ENCODE measurements at places on chromosomes 11 and 22.

DNA sequence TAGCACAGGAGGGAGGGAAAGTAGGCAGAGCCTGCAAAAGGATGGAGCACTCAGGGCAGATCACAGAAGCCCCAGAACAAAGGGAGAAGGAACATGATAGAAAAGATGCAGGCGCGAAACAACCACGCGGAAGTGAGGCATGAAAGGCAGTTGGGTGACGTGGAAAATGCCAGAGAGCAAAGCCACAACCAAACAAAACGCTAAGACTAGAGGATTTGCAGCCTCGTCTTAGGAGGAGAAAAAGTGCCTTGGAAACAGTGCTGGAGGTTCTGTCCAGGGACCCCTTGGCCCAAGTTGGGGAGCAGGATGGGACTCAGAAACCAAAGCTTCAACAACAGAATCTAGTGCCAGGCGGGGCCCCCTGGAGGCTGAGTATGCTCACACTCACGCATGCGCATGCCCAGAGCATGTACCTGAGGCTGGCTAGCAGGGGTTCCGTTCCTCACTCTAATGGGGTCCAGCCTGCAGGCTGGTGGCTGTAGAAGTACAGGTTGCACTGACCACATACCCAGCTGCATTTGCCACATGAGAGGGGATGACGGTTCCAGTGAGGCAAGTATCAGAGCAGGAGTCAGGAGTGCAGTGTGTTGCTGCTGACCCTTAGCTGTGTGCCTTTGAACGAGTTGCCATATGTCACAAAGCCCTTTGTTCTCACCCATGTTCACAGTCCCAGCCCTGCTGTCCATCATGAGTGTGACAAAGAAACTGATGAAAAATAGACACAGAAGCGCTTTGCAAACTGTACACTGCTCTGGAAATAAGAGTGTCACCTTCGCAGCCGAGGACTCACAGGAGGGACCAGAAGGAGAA is 568.6 kb upstream of the CADM1 start:
- no peak for DNase-seq

GRCh38 chr11:125068368-125068767 is 5.3 kb downstream of the SLC37A2 start:
- DNase-seq, result no peak

- peak; percentile 83 for DNase-seq
Observed at GRCh38 chr11:86244063-86244521, 461 bp upstream of the EED start.

GRCh38 chr11:67551127-67551526 is 27.9 kb upstream of the CABP2 start:
- DNase-seq, result no peak

DNA sequence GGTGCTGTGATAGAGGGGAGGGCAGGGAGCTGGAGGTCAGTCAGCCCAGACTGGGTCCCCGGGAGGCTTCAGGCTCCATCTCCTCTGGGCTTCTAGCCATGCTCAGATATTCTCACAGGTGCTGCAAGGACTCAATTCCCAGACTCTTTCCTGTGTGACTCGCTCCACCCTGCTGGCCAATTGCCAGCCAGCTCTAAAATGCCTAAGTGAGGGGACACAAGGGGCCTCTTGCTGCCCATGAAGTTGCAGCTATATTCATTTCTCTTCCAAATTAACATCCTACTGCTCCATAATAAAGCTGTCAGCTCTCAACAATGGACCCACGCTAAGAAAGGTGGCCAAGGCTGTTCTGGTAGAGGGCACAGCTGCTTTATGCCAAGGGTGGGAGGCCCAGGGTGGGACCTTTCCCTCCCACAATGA is 101.5 kb downstream of the PLEKHA7 start:
- DNase-seq, result no peak

DNA sequence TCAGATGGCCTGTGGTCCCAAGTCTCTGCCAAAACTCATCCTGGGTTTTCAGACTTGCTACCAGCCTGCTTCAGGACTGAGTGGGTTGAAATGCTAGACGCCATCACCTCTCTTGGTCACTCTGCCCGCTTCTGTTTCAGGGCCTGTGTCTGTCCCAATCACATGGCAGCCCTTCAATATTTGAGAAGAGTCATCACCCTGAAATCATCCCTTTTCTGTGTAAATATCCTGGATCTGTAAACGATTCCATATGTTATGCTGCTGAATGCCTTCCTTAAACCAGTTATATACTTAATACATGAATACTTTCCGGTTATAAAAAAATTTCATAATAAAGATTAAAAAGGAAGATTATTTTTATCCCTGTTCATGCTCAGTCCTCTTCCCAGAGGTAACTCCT is 39.8 kb upstream of the TLCD5 start:
- DNase-seq, result peak; percentile 47

- peak; percentile 31 for DNase-seq
Observed at GRCh38 chr11:12494699-12495098, 117.3 kb downstream of the PARVA start.

- no peak for DNase-seq
Observed at GRCh38 chr11:74786574-74786973, 37.9 kb downstream of the RNF169 start.

DNA sequence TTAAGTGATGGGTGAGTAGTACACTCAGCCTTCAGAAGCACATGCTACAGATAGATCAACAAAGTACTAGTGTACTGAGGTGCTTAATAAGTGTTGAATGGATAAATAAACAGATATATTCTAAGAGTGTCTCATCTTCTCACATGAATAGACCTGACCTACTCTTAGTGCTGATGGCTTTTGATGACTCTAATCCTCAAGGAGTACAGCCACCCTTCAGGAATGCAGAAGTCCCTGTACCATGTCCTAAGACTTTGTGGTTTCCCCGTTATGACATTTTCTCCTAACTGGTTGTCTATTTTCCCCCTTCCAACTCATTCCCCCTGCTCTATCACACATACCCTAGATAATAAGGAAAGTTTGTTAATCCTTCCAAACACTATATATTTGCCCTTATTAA is 61.6 kb downstream of the C11orf65 start:
- DNase-seq, result no peak

DNA sequence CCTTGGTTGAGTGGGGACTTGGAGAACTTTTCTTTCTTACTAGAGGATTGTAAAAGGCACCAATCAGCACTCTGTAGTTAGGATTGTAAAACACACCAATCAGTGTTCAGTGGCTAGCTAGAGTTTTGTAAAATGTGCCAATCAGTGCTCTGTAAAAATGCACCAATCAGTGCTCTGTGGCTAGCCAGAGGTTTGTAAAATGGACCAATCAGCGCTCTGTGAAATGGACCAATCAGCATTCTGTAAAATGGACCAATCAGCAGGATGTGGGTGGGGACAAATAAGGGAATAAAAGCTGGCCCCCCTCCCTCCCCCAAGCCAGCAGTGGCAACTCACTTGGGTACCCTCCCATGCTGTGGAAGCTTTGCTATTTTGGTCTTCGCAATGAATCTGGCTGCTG is 5.5 kb upstream of the DRG1 start:
- DNase-seq, result no peak

DNA sequence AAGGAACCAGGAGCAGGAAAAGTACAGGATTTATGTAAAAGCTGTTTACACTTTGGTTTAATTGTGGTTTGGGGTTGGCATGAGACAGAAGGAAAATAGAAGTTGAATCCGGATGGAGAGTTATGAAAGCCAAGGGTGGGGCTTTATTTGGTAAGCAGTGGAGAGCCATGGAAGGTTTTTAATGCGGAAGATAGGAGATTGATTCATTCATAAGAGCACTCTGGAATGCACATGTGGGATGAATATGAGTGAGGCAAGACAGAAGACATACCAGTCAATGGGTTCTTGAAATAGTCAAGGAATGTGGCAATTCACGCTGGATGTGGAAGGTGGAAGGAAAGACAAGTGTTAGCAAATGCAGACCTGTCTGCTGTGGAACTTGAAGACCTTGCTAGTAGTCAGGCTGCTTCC is 9.3 kb upstream of the GLB1L3 start:
- peak; percentile 82 for DNase-seq

- peak; percentile 72 for DNase-seq
Observed at GRCh38 chr11:105181100-105181499, 41.5 kb upstream of the CARD18 start.

GRCh38 chr22:47064416-47064815 is 302.0 kb downstream of the TBC1D22A start:
- DNase-seq, result no peak

DNA sequence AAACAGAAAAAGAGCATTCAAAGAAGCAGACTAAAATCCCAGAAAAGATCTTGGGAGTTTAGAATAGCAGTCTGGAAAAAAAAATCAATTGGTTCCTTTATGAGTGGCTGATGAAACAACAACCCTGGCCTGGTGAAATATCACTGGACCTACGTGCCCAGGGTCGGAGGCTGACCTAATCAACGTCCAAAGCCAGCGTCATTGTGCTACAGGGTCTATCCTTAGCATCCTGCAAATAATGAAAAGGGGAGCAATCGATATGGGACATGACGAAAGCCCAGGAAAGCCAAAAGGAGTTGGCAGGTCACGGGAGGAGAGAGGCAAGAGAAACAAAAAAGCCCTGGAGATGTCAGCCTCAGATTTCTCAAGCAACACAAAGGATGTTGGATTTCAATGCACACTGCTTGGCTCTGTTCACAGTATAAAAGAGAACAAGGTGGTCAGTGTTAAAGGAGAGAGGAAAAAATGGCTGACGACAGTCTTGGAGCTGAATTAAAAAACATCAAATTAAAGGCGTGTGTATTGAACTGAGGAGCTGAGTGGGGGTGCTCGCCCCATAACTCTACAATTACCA is 148.8 kb downstream of the BLID start:
- no peak for DNase-seq

DNA sequence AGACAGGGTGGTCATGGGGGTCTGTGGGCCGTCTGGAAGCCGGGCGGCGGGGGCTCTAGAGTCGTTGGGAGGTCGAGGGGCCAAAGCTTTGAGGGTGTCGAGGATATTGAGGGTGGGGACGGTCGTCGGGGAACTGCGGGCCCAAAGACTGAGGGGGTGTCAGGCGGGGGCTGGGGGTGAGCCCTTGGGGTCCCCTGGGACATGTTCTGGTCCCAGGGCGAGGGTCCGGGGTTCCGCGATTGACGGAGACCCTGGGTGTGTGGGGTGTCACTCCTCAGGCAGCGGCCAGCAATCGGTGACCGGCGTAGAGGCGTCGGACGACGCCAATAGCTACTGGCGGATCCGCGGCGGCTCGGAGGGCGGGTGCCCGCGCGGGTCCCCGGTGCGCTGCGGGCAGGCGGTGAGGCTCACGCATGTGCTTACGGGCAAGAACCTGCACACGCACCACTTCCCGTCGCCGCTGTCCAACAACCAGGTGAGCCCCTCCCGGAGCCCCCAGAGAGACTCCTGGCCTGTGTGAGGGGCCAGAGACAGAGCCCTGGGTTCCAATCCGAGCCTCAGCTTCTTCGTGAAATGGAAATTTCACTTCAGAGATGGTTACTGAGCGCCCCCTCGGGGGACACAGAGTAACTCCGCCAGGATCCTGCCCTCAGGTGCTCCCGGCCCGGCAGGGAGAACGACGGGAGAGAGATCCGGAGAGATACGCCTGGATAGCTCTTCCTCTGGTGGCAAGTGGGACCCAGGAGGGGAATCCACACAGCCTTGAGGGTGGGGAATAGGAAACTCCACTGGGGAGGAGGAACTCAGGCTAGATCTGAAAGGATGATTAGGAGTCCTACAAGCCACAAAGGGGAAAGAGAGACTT is 714 bp downstream of the SDF2L1 start:
- peak; percentile 43 for DNase-seq

GRCh38 chr11:81030186-81030585 is 1589.4 kb upstream of the TENM4 start:
- DNase-seq, result peak; percentile 1

- DNase-seq, result peak; percentile 87
Observed at GRCh38 chr22:27238935-27239510, 562.5 kb downstream of the MN1 start.

- no peak for DNase-seq
Observed at GRCh38 chr11:131637469-131638175, 267.2 kb downstream of the NTM start.

DNA sequence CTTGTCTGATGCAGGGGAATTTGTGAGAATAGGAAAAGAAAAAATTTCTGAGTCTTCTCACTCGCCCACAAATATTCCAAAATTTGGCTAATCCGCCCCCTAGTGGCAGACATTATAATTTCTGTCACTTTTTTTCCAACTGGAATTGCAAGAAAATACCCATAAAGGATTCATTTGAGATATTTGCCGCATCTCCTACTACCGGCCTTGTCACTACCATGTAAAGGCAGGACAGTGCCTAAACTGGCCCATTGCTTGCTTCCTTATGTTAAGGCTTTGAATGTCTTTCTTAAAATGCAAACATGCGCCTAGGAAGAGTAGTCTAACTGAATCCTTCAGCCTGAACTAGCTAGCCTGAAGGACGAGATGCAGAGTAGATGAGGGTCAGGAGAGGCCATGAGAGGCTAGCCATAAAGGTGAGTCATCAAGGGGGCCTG is 9.3 kb upstream of the CEP295 start:
- DNase-seq, result peak; percentile 53

DNA sequence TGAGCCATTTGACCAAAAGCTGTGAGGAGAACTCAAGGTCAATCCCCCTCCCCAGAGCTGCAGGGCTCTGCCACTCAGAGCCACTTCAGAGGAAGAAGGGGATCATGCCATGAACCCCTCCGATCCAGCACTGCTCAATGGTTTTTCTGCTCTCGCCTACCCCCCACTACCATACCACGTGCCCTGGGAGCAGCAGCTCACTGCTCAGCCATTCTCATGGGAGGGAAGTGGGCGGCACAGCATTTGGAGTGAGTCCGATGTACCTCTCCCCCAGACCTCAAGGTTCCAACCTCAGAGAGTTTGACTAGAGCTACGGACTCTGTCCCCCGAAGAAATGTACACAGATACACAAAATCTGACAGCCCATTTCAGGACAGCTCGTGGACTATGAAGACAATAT is 34.5 kb downstream of the AP1B1 start:
- no peak for DNase-seq

GRCh38 chr11:70912226-70912840 is 340.0 kb downstream of the SHANK2 start:
- peak; percentile 30 for DNase-seq

GRCh38 chr11:134528453-134528852 is 116.4 kb upstream of the B3GAT1 start:
- no peak for DNase-seq

DNA sequence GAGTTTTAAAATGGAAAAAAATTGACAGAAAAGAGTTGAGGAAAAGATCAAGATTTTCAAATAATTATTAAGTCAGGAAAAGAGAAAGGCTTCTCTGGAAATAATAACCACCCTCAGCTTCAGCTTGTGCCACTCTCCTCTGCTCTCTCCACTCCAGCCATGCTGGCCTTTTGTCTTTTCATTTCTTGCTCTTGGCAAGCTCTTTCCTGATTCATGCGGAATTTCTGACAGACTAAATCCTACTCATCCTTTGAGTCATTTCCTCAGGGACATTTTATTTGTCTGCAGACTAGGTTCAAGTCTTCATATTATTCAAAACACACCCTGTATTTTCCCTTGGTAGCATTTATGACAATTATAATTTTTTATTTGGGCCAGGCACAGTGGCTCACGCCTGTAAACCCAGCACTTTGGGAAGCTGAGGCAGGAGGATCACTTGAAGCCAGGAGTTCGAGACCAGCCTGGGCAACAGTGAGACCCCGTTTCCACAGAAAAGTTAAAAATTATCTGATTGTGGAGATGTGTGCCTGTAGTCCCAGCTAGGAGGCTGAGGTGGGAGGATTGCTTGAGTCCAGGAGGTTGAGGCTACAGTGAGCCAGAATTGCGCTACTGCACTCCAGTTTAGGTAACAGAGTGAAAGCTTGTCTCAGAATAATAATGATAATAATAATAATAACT is 7.8 kb upstream of the P4HA3 start:
- peak; percentile 98 for DNase-seq

All from fibroblast of mammary gland (primary cell).